ENCODE measurements at places on chromosomes 13 and 19.

- DNase-seq: no peak
Measured at GRCh38 chr13:40779049-40779448, 8.1 kb upstream of the MRPS31 start.

- no peak for DNase-seq
Measured at GRCh38 chr19:16861834-16862233, 27.0 kb upstream of the F2RL3 start.

GRCh38 chr13:78054157-78054556 is 135.5 kb upstream of the EDNRB start:
- no peak for DNase-seq

GRCh38 chr13:26784704-26785639 is 24.4 kb upstream of the GPR12 start:
- no peak for DNase-seq

- DNase-seq: no peak
Measured at GRCh38 chr13:66314911-66315310, 915.2 kb downstream of the PCDH9 start.

- no peak for DNase-seq
Measured at GRCh38 chr19:44757735-44758505, 9.4 kb downstream of the BCL3 start.

GRCh38 chr13:43348397-43348796 is 325.0 kb downstream of the DNAJC15 start:
- no peak for DNase-seq

DNA sequence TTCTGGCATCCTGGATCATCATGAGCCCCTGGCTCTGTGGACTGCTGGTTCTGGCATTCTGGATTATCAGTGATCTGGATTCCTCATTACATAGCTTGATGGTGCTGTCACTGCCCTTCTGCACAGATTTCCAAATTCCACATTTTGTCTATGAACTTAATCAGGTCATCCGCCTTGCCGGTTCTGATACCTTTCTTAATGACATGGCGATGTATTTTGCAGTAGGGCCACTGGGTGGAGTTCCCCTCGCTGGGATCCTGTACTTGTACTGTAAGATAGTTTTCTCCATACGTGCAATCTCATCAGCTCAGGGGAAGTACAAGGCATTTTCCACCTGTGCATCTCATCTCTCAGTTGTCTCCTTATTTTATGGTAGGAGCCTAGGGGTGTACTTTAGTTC is 24.4 kb upstream of the OR7C2 start:
- DNase-seq: no peak

GRCh38 chr13:114100446-114101357 is 31.7 kb downstream of the RASA3 start:
- no peak for DNase-seq

- DNase-seq: no peak
Measured at GRCh38 chr19:14718522-14719116, 28.8 kb downstream of the ZNF333 start.

- DNase-seq: no peak
Measured at GRCh38 chr13:21531455-21531854, 72.4 kb upstream of the ZDHHC20 start.

DNA sequence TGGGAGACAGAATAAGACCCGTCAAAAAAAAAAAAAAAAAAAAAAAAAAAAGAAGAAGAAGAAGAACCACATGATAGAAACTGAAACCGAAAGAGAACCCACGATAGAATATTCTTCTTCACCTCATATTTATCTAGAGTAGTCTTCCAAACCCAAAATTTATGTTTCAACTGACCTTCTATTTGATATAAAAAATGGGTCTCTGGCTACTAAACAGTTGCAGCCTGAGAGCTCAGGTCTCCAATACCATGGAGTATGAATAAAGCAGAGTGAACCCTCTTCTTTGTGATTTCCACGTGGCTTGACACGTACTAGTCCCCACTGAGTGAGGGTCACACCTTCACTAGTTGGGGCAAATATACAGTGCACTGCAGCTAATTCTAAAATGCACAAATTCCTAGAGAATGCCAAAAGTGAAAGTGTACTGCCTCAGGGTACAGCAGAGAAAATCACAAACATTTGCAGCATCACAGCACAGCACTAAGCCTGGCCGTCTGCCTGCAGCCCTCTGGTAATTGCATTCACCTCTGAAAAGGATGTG is 30.8 kb upstream of the RFC3 start:
- DNase-seq: no peak

- no peak for DNase-seq
Measured at GRCh38 chr13:28052945-28053344, 47.4 kb downstream of the FLT3 start.

- DNase-seq: peak; percentile 96
Measured at GRCh38 chr19:6066661-6067646, 43.3 kb downstream of the RFX2 start.

GRCh38 chr13:59360108-59360507 is 803.6 kb downstream of the DIAPH3 start:
- DNase-seq: no peak

- no peak for DNase-seq
Measured at GRCh38 chr19:28074773-28075172, 1138.2 kb downstream of the UQCRFS1 start.

DNA sequence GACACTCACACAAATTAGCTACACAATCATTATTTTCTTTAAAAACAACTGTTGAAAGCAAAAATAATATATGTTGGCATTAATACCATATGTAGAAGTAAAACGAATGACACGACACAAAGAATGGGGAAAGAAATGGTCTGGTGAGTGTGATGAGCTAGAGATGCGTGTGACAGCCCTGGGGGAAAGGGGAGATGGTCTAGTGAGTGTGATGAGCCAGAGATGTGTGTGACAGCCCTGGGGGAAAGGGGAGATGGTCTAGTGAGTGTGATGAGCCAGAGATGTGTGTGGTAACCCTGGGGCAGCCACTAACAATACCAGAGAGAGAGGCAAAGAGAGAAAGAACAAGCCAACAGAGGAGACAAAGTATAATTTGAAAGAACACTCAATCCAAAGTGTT is 22.3 kb upstream of the LAMP1 start:
- no peak for DNase-seq

- no peak for DNase-seq
Measured at GRCh38 chr19:3759482-3760254, 1.8 kb downstream of the APBA3 start.

DNA sequence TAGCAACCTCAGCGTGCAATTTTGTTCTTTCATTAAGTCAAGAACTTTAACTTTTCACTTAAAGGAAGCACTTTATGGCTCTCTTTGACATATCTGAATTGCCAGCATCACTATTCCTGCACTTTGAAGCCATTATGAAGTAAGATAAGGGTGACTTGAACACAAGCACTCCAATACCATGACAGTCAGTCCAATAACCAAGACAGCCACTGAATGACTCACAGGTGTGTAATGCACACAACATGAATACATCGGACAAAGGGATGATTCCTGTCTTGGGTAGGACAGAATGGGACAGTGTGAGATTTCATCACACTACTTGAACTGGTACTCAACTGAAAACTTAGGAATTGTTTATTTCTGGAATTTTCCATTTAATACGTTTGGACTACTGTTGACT is 233.7 kb upstream of the IPO5 start:
- no peak for DNase-seq

- peak; percentile 97 for DNase-seq
Measured at GRCh38 chr19:51394050-51394836, 3.9 kb upstream of the C19orf84 start.

- DNase-seq: no peak
Measured at GRCh38 chr13:110298505-110299282, 8.3 kb downstream of the COL4A1 start.

DNA sequence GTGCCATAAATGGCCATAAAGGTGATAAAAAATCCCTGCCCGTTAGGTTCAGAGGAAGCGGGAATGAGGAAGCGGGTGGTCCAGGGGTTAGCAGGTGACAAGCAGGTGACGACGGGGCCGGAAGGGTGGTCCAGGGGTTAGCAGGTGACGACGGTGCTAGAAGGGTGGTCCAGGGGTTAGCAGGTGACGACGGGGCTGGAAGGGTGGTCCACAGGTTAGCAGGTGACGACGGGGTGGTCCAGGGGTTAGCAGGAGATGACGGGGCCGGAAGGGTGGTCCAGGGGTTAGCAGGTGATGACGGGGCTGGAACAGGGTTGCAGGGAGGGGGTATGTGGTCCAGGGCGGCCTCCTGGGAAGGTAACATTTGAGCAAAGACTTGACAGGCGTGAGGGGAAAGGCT is 6.3 kb downstream of the PRSS57 start:
- no peak for DNase-seq
